Dermis microvascular lymphatic vessel endothelial cell (primary cell): ENCODE measurements at places on chromosomes 3 and 15. TPM values are rescaled to one million over a fixed set of nuclear protein-coding genes. Genes with fewer than 3 reads are reported as not detected.

- DNase-seq, result no peak
Observed at GRCh38 chr3:36095238-36095637, 285.1 kb upstream of the STAC start.

DNA sequence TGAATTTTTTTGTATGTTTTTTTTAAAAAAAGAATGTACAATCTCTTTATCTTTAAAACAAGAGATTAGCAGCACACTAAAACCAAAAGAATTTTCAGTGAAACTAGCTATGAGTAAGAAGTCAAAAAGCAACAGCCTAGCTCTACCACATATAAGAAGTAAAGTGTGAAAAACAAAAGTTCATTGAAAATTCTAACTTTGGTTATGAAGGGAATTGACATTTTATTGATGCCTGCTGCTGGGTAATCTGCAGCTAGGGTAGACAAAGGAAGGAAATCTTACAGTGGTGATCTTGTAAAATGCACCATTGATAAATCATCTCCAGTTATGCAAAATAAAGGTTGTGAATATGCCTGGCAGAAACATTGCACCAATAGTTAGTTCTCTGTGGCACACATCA lies 37.8 kb upstream of the FOXB1 start:
- no peak for DNase-seq

GRCh38 chr15:92883876-92884435 lies 16.2 kb upstream of the CHD2 start:
- no peak for DNase-seq

GRCh38 chr15:66779331-66780009 lies 77.4 kb downstream of the SMAD6 start:
- no peak for DNase-seq

- no peak for DNase-seq
Observed at GRCh38 chr3:7367968-7368367, 507.1 kb downstream of the GRM7 start.

GRCh38 chr15:93428150-93428549 lies 339.1 kb upstream of the RGMA start:
- no peak for DNase-seq

DNA sequence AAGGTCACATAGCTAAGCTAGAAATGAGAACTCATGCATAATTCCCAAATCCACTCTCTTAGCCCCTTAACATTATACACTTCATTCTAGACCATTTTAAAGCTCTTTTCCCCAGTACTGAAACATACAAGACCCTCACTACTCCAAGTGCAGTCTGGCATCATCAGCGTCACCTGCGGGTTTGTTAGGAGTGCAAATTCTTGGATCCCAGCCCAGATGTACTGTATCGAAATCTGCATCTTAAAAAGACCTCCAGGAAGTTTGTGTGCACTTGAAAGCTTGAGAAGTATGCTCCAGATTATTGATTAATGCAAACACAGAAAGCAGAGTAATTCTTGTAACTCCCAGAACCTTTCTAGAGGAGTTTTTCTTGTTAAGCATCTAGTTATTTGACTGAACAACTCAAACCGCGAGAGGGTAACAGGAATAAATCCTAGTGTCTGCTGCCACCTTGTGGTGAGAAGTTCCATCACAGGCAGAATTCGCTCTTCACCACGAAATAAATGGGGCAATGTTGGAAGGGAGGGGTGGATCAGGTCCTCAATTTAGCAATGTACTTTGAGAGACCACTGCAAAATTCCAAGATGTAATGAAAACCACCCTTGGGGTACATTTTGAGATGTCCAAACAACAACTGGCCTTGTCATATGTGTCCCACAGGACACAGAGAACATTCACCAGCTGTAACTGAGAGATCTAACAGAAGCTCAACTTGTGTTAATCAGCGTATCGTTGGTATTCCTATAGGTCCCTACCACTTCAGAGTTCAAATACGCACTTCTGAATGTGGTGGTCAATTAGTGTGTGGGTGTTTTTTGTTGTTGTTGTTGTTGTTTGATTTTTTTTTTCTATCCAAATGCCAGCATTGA lies 583 bp upstream of the C3orf49 start:
- DNase-seq, result peak; percentile 65

Gene CD86
- not detected in 2 replicates for total RNA-seq

Gene CLDN16
- not detected in 2 replicates for total RNA-seq
